ENCODE measurements at places on chromosomes 16 and 17.

- no peak for DNase-seq
Observed at GRCh38 chr17:47208744-47209488, at the start of gene MYL4. MYL4 (plus strand) TSS chr17:47209348; CDS start chr17:47209423, 75 bp downstream.

- DNase-seq, result no peak
Observed at GRCh38 chr16:31537362-31538242, 9.9 kb downstream of the AHSP start.

- no peak for DNase-seq
Observed at GRCh38 chr17:45835481-45835880, 9.2 kb upstream of the SPPL2C start.

DNA sequence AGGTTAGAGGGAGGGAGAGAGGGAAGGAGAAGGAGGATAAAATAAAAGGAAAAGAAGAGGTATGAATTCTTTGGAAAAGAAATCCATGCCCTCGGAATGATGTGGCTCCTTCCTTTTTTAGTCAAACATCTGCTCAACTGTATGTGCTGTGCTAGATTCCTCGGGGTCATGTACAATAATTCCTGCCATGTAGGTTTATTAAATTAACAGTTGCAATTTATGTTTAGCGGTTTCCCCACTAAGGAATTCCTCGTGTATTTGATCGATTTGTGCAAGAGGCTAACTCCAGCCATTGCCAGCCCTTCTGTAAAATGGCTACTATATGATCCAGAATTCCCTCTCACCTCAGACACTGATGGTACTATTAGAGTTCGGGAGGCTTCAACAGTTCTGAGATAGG is 83.0 kb upstream of the TBX2 start:
- no peak for DNase-seq

DNA sequence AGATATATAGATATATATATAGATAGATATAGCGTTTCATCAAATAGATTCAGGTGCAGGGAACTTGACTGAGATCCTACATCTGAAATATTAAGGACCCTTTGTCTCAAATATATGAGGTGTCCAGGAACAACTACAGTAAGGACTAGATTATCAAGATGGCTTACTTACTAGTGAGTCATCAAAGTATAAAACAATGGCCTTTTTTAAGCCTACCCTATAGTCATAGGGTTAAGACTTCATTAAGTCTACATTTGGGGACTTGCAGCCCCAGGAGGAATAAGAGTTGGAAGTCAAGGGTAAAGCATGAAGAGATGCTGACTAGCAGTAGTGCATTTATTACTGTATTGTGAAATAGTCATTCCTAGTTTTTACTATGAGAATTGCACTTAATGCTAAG is 1023.4 kb downstream of the CDH11 start:
- DNase-seq, result no peak

GRCh38 chr17:58691701-58692238 is at the start of gene TEX14:
TEX14 (minus strand) TSS chr17:58692045; CDS start chr17:58652001, 40,044 bp downstream.
- DNase-seq, result no peak

DNA sequence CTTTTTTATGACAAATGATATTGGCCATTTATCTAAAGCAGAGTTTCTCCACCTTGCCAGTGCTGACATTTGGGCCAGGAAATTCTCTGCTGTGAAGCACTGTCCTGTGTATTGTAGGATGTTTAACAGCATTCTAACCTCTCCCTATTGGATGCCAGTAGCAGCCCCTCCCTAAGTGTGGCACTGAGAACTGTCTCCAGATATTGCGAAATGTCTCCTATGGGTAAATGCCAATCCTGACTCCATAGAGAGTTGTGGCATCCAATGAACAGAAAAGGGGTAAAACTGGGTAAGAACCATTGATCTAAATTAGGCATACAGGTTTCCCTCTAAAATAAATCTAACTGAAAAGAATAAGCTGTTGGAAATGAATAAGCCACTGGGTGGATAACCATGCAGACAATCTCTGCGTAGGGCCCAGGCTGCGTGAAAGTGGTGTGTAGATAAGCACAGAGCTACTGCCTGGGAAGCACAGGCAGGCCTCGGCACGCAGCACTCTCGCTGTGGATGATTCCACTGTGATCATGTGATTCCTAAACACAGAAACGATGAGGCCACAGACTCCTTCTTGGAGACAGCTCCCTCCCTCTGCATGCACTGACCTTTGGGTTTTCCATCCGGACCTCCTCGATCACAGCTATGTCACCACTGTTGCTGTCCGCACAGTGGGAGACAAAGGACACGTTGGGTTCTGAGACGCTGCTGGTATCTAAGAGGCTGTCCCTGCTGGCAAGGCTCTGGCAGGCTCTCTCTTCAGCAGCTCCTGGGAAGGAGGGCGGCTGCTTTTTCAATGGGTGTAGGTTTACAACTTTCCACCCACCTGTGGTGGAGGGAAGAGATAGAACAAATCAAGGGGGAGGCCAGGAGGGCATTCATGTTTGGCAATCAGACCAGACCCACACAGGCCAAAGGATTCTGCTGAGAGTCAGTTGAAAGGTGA is 44.1 kb downstream of the GTF3C1 start:
- DNase-seq, result no peak

DNA sequence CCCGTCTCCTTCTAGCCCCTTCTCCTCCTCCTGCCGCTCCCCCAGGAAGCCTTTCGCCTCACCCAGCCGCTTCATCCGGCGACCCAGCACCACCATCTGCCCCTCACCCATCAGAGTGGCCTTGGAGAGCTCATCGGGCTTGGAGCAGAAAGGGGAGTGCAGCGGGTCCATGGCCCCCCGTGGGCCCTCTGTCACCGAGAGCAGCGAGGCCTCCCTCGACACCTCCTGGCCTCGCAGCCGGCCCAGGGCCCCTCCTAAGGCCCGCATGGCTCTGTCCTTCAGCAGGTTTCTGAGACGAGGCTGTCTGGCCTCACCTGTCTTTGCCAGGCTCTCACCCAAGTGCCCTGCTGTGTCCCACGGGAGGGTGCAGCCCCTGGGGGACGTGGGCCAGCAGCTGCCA is 87.9 kb downstream of the RGS9 start:
- no peak for DNase-seq

- peak; percentile 70 for DNase-seq
Observed at GRCh38 chr16:85553436-85554113, 59.5 kb upstream of the GSE1 start.

GRCh38 chr17:77596491-77597417 is 361.7 kb upstream of the TNRC6C start:
- DNase-seq, result no peak

DNA sequence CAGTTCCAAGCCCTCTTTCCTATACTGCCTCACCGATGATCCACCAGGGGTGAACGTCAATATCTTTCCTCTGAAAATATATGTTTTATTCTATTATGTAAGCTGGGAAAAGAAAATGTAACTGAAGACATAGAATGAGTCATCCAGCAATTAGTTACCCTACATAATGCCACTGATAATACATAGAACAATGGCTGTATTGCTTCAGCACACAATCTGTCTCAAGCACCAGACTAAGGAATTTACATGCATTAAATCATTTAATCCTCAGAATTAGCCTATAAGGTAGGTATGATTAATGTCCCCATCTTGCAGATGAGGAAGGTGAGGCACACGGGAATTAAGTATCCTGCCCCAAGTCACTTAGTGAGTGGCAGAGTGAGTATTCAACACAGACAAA is 472.8 kb downstream of the TOX3 start:
- DNase-seq, result no peak

DNA sequence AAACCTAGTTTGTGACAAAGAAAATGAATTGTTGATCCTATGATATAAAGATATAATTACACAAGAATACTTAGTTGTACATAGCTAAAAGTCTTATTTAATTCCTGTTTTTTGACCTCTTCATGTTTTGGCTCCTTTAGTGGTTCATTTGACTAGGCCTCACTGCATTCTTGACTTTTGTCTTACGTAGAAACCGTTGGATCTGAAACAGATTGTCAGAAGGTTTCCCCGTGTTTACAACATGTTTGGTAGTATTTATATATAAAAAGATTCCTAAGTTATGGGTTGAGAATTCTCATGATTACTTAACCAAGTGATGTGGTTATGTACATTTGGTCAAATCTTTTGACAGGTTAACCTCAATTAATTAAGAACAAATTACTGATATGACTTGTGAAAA is 162.8 kb downstream of the BCAS3 start:
- no peak for DNase-seq

- no peak for DNase-seq
Observed at GRCh38 chr16:70472786-70473433, 18.5 kb downstream of the FCSK start.

DNA sequence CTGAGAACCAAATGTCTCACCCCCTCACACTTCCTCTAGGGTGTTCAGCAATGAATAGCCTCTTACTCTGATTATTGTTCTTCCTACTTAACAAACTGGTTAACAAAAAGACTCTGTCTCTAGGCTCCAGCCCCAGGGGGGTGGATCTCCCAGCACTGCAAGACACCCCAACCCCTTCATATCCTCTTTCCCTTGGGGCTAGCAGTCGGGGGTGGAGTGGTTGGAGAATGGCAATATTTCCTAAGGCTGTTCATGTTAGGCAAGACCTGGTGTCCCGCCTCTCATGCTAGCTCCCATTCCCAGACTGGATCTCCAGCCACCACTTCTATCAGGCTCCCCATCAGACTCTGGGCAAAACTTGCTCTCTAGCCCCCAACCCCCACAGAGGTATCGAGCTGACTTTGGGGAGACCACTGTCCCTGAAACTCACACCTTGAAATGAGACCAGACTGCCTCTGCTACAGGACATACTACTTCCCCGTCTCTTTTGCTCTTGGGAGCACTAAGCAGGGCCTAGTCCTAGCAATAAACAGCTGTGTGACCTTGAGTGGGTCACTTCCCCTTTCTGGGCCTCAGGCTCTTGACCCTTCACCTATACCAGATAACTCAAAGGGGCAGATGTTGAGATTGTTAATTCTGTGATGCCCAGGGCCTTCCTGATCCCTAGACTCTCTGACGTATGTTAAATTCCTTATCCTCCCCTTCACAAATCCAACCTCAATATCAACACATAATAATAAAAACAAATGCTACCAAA is 2.4 kb downstream of the SLC25A35 start:
- no peak for DNase-seq

- no peak for DNase-seq
Observed at GRCh38 chr16:66661210-66661560, 35.4 kb downstream of the CMTM4 start.

GRCh38 chr16:23676924-23677480 is 1.7 kb upstream of the PLK1 start:
- DNase-seq, result no peak
